ENCODE measurements at places on chromosomes 2 and 18. TPM values are rescaled to one million over a fixed set of nuclear protein-coding genes. Genes with fewer than 3 reads are reported as not detected.

Gene GFPT1
- 39.4 TPM for polyA plus RNA-seq

Gene PPIL3
- polyA plus RNA-seq: 78.1 TPM

Gene KYNU
- polyA plus RNA-seq: 0.18 TPM

Gene IL36G
- polyA plus RNA-seq: not detected

Gene AP1S3
- polyA plus RNA-seq: 6.6 TPM

Gene RAX
- polyA plus RNA-seq: not detected

Gene EPAS1
- not detected for polyA plus RNA-seq

Gene OSR1
- not detected for polyA plus RNA-seq

Gene CAPN14
- 3.0 TPM for polyA plus RNA-seq

Gene CERS6
- 59.3 TPM for polyA plus RNA-seq

Gene FASTKD2
- 56.1 TPM for polyA plus RNA-seq

Gene HOXD8
- not detected for polyA plus RNA-seq

Gene LIPG
- 0.85 TPM for polyA plus RNA-seq

Gene ZSWIM2
- polyA plus RNA-seq: 0.86 TPM

Gene UPP2
- 0.16 TPM for polyA plus RNA-seq

Gene TMEM198
- 44.0 TPM for polyA plus RNA-seq

Gene RGPD4
- 0.26 TPM for polyA plus RNA-seq

Gene NMUR1
- not detected for polyA plus RNA-seq

Gene RAB6C
- polyA plus RNA-seq: 0.52 TPM

Gene GALNT14
- 15.9 TPM for polyA plus RNA-seq

Gene DQX1
- polyA plus RNA-seq: 0.78 TPM

Gene DYNAP
- polyA plus RNA-seq: not detected

Gene TEX44
- not detected for polyA plus RNA-seq

Gene IKZF2
- 5.9 TPM for polyA plus RNA-seq

Gene POTEJ
- 0.16 TPM for polyA plus RNA-seq

Gene SYT4
- polyA plus RNA-seq: 167 TPM

Gene TRABD2A
- 2.7 TPM for polyA plus RNA-seq

Gene C2orf92
- polyA plus RNA-seq: 10.7 TPM

Gene ANTXR1
- 5.2 TPM for polyA plus RNA-seq

Gene MEIS1
- polyA plus RNA-seq: 46.5 TPM

Gene RTP5
- polyA plus RNA-seq: 1.2 TPM

Gene CXCR2
- polyA plus RNA-seq: not detected

Gene FOXI3
- polyA plus RNA-seq: not detected

Gene TNFAIP6
- polyA plus RNA-seq: not detected

Gene SCG2
- 30.5 TPM for polyA plus RNA-seq

Gene FAM161A
- 12.0 TPM for polyA plus RNA-seq

Gene KCNG2
- not detected for polyA plus RNA-seq

Gene CNGA3
- 0.64 TPM for polyA plus RNA-seq

Gene MRPL30
- polyA plus RNA-seq: 49.0 TPM

Gene CRYGD
- not detected for polyA plus RNA-seq
